ENCODE measurements at places on chromosomes 12 and 14. TPM values are rescaled to one million over a fixed set of nuclear protein-coding genes. Genes with fewer than 3 reads are reported as not detected.

GRCh38 chr12:102917026-102917787 is at the start of gene PAH:
TSS of gene PAH (minus strand) at chr12:102917244. CDS start at chr12:102917130, 114 bp downstream.
- DNase-seq = peak; percentile 53

DNA sequence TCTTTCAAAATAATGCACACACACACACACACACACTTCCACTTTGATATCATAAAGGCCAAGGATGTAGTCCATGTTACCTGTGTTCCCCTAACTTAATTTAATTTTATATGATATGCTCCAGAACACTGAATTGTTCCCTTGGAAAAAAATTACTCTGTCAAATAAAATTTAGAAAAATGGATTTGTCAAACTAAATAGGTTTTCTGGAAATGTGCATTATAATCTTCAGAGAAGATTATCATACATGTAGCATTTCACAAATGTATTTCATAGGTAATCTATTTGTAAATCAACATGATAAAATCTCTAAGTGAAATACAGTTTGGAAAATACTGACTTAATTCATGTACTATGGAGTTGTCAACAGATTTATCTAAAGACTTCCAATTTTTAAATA is 68.6 kb downstream of the CNTN1 start:
- DNase-seq = no peak

GRCh38 chr14:63266106-63266505 is 52.6 kb downstream of the GPHB5 start:
- no peak for DNase-seq

- no peak for DNase-seq
Observed at GRCh38 chr12:3263939-3264922, 187.1 kb downstream of the TSPAN9 start.

ADCY4 gene
- total RNA-seq = 0.69 TPM

CCDC177 gene
- total RNA-seq = not detected

EFCAB11 gene
- 43.3 TPM for total RNA-seq

GLIPR1L1 gene
- not detected for total RNA-seq
